ENCODE measurements at places on chromosomes 2 and 18.

- DNase-seq: no peak
These were observed 29.3 kb downstream of the COX7A2L start for GRCh38 chr2:42331569-42332284.

DNA sequence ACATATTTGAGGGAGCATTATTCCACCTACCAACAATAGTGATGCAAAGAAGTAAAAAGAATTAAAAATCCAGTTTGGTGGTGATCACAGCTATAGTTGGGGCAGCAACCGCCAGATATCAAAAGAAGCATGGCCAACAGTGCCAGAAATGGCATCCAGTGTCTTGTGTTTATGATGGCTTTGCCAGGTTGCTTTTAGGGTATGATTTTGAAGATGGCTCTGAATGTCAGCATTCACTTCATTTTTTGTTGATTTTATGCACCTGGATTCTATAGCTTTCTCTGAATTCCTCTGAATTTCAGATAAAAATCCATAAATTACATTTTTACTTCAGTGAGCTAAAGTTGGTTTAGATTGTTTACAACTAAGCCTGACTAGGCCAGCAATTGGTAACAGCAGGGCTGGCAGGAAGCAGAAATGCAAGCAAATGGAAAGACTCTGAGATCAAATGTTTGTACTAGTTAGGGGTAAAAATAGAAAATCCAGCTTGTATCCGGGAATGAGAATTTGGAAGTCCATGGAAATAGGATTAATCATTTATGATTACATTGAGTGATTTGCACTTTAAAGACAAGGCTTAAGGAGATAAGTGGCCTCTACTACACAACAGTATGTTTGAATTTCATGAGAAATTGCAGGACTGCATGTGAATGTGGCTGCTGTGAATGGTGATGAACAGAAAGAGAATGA is 40.4 kb downstream of the COL3A1 start:
- DNase-seq: no peak

GRCh38 chr2:59868981-59869380 is 684.5 kb downstream of the BCL11A start:
- no peak for DNase-seq

DNA sequence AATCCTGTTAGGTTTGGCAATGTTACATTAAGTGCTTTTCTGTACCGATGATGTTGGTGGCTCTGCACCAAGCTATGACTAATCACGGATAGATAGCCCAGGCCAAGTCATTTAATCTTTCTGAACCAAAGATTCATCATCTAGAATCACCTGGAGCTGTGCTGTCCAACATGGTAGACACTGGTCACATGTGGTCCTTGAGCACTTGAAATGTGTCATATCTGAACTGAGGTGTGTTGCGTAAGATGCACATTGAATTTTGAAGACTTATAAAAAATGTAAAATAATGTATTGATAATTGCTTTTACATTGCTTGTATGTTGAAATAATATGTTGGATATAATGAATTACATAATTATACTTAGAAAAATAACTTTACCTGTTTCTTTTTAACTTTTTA is 39.8 kb upstream of the NXPH2 start:
- DNase-seq: no peak

Data from C1 segment of cervical spinal cord (tissue), 14 donors.